DMS 273 treated with DMSO at 0.1 percent for 48 hours (cell line): ENCODE measurements at places on chromosomes 11 and 22.

- no peak for DNase-seq
Measured at GRCh38 chr22:28229566-28230485, 310.8 kb upstream of the PITPNB start.

DNA sequence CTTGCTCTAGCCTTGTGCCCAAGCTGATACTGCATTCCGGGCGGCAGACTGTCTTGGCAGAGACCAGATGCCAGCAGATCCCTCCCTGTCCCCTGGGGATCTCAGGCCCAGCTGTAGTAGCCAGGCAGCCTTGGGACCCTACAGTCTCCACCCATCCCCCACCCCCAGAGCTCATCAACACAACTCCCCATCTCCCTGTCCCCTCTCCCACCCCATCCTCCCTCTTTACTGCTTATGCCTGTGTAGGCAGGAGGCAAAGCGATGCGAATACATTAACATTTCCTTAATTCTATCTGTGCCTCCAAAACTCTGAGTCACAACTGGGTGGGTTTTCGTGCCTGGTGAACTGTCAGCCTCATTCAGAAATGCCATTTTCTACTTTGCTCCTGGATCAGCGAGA is 547.6 kb downstream of the BUD13 start:
- DNase-seq, result no peak

- DNase-seq, result no peak
Measured at GRCh38 chr11:73388265-73389133, 12.3 kb downstream of the RELT start.

DNA sequence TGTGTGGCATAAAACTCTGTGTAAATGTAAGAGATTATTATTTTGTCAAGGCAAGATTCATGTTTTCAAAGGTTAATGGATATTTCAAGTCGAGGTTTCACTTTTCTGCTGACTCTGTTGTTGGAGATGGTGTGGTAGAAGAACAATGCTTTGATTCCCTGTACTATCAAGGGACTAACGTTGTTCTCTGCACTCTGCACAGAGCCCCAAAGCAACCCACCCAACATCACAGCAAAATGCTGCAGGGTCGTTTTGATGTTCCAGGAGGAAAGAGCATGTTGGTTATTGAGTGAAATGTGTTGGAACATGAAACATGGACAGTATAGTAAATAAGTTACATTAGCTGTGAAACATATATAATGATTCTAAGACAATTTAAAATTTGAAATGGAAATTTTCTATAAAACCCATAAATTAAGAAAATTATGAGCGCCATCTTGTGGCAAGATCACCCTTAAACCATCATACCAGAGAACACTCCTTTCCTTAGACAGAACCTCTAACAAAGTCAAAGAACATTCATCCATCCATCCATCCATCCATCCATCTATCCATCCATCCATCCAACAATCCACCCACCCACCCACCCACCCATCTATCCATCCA is 164.4 kb upstream of the ZBED5 start:
- no peak for DNase-seq

- DNase-seq, result no peak
Measured at GRCh38 chr11:115761348-115761747, 257.1 kb upstream of the CADM1 start.

DNA sequence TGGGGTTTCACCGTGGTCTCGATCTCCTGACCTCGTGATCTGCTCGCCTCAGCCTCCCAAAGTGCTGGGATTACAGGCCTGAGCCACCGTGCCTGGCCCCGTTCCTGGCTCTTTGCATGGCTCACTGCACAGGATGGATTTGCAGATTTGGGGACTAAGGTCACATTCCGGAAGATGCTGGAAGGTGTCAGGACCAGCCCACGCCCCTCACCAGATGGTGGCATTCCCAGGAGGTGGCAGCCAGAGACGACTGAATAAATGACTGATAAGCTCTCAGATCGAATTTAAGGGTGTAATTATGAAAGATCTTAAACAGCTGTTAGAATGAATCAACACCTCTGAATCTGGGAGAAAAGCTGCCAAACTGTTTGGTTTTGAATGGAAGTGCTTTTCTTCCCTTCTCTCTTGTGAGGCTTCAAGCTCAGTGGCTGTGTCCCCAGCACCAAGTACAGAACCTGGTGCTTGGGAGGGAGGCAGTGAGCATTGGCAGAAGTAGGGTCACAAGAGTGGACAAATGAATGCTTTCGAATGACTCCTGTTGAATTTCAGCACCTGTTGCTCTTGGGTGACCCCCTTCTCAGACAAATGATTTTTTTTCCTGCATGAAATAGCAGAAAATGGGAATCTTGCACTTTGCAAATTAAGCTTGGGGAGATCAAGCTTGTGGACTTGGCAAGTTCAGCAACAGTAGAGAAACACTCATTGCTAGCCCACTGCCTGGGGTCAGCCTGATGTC is 69.6 kb downstream of the KIAA1671 start:
- peak; percentile 80 for DNase-seq

DNA sequence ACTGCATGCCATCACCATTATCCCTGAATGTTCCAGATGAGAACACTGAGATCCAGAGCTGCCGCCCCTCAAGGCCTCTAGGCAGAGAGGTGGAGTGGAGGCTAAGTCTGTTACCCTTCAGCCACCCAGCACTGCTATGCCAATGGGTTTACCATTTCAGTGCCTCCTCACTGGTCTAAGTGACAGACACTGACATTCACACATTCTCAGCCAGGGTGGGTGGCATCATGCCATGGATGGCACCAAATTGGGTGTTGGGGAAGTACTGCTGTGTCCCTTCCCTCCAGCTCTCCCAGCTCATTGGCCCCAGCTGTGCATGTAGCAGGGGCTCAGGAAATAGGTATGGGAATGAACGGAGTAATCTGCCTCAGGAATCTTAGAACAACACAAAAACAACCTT is 96.8 kb upstream of the PLET1 start:
- DNase-seq, result no peak

DNA sequence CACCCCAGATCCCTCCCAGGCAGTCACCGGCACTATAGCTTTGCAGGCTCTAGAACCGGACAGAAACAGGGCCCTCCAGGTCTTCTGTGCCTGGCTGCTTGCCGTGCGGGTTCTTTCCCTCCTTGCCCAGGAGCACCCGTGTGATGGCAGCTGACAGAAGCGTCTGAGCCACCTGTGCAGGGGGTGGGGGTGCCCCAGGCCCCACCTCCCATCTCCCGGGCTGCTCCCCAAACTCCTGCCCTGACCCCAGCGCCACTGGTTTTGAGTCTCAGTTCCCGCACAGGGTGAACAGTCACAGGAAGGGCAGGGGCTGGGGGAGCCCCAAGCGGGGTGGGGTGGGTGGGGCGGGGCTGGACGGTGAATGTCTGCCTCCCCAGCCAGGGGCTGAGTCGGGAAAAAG is 13.2 kb upstream of the PHLDA2 start:
- no peak for DNase-seq

- DNase-seq, result no peak
Measured at GRCh38 chr11:1915795-1916131, 3.7 kb upstream of the TNNT3 start.

DNA sequence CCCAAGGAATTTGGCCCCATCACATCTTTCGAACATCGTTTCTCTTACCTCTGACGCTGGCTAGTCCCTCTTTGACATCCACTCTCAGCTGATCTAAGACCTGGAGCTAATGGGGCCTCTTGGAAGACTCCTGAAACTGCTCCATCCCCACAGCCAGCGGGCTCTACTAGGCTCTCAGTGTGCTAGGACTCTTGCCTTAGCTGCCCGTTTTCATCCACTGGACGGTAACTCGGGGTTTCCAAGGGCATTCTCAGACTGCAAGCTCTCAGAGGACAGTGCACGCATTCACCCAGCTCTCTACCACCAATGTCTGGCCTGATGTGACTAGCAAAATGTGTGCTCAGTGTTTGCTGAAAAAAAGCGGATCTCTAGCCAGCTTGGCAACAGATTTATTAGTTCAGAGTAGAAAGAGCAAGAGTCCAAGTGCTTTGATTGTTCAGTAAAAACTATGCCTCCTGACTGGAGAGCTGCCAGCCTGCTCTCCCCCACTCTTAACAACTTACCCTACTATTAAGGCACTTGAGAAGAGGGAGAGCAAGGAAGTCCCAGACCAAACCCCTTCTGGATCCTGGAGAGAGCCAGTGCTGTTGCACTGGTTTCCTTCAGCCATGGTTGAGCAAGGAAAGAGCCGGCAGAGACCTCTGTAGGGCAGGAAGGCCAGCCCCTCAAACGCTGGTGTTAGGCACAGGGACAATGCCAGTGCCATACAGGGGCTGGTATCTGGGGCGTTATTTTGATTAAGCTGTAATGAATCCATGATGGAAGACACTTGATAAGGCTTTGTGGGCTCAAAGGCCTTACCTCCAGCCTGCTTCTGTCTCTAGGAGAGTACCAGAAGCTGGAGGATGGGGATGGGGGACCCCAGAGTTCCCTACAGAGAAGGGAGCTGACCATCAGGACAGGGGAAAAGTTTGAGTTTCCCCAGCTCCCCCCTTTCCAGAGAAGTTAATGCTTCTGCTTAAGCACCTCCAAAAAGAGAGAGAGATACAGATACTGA is 9.2 kb downstream of the RELA start:
- DNase-seq, result no peak

DNA sequence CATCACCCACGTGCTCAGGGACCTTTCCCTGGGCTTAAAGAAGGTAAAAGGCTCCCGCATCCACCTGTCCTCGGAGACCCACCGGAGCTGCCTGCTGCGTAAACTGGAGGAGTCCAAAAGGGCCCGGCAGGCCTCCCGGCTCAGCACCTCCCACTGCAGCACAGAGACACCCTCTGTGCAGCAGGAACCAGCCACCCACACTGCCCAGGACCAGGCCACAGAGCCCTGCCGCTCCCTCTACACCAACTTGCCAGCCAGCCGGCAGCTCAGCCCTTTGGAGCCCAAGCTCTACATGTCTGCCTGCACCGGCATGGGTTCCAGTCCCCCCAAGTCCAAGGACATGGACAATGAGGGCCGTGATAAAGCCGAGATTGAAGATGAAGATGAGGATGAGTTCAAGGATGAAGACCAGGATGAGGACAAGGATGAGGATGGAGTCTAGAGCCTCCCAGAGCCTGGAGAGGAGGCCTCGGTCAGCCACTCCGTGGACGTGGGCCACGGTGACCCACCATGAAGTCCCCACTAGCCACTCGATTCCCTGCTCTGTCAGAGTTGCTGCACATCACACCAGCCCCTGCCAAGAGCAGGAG is 4.2 kb downstream of the CCDC116 start:
- DNase-seq, result no peak

DNA sequence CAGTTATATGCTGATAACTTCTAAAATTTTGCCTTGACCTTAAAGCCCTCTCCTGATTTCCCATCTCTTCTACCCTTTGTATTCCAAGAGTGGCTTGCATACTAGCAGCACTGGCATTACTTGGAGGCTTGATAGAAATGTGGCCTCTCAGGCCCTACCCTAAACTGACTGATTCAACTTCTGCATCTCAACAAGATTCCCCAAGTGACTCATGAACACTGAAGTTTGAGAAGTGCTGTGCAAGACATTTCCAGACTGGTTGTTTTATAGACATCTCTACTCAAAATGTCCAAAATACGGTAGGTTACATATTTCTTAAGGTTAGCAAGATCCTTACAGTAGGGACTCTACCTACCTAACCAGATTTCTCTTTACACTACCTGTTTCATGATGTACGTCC is 48.6 kb downstream of the SESN3 start:
- DNase-seq, result no peak

DNA sequence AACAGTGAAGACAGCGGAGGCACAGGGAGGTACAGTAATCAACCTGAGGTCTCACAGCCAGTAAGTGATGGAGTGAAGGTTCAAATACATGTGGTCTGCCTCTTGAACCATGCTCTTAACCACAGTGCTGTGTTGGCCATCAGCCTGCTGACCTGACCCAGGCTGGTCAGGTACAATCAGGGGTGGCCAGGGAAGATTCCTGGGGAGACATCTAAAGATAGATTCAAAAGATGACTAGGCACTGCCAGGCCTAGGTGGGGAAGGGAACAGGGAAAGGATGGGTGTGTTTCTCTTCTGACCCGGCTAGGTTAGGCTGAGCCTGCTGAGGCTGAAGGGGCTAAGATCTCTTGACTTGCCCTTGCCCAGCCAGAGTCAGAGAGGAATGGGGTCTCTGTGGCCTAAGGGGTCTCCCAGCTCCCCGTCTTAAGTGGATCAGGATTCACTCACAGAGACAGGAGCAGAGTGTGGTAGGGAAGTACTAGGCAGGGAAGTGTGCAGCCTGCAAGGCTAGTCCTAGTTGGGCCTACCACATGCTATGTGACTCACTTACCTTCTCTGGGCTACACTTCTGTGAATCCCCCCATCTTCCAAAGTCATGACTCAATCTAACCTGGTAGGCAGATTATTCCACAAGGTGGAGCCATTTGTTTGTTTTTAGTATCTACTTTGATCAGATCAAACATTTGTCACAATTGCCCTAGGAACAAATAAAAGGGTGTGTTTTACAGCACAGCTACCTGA is 10.4 kb upstream of the SREBF2 start:
- DNase-seq, result no peak

DNA sequence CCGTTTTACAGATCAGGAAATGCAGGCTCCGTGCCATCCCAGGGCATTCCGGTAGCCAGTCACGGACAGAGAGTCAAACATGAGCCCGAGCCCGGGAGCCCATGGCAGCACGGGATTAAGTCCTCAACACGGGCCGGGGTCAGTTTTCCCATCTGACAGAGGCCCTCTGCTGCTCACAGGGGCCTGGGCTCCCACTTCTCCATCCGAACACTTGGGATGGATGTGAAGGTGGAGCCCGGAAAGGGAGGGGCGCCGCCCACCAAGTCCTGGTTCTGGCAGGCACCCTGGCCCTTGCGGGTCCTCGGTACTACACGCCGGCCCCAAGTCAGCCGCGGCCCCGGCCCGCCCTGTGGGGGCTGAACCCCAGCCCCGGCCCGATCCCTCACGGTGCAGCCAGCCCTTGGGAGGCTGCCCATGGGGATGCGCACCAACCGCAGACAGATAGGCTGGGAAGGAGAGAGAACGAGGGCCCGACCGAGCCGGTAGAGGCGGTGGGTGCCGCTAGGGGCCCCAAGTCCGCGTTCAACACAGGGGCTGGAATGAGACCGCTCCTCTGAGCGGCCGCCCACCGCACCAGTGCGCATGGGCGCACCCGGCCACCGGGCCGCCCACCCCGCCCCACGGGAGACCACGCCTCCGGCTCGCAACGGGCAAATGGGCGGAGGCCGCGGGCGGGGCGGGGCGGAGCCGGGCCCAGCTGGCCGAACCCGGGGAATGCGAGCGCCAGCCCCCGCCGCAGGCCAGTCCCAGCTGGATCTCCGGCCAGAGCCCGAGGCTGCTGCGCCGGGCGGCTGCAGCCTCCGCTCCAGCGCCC is at the start of gene CAPN5:
TSS of gene CAPN5 (plus strand) at position 743 of the 814 bp plus-strand sequence. CDS start 17,916 bp downstream, outside the sequence.
- peak; percentile 31 for DNase-seq

DNA sequence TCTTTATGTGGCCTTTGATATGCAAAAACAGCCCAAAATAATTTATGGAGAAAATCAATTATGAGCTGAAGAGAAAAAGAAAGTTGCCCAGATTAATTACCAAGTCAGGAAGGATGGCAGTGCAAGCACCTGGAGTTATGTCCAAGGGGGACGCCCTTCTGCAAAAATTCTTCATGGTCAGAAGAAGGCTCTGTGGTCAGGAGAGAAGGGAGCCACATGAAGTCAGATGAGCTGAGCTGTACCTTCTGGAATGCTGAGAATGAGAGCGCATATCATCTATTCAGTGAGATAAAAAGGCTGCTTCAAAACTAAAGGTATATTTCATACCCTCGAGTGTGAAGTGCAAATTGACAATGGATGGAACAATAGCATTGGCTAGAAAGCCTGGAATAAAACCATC is 607.4 kb downstream of the NTM start:
- DNase-seq, result no peak
